ENCODE measurements at places on chromosomes 6 and 20.
A peak's percentile ranks its signal among the peaks of the same experiment; 100 is the strongest.

DNA sequence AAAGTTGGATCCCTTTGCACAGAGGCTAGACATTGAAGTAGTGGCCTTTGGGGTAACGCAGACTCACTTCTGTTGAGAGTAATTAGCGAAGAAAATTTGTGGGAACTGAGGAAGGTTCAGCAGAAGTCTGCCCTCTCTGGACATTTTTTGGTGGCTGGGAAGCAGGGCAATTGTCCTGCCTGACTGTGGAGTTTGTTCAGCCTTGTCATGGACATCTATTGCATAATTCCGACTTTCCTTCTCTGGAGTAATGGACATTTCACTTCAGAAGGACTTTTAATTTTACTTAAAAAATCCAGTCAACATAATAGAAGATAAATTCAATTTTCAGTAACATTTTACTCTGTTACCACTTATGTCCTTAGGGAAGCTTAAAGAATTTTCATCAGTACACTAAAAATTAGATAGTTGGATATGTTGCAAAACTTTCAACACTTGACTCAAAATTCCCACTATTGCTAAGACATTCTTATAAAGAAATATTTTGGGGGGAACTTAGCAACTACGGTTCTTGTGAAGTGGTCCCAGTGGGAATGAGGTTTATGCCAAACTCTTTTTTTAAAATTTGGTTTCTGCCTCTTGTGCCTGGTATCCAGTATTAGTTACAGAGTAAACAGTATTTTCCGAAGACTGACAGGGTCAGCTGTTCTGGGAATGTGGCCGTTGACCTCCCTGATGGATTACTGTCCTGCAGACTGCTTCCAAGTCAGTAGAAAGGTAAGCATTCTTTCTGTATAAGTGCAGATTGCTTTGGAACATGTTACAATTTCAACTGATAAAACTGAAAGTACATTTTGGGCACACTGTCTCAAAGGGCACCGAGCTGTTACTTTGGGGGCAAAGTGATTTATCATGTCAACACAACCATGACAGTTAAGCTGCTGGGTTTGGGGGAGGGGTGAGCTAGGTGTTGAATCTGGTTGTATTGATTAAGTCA is 100.6 kb upstream of the MLIP start:
- DNase-seq: no peak
- no peaks in the 10 kb centered on the region for H3K27me3 ChIP-seq
- no peak overlapping the region for H3K4me3 ChIP-seq
- no peaks in the 10 kb centered on the region for H3K36me3 ChIP-seq

GRCh38 chr20:39036851-39037250 is 74.7 kb downstream of the DHX35 start:
- no peak overlapping the region for H3K4me3 ChIP-seq
- no peak for DNase-seq
- no peaks in the 10 kb centered on the region for H3K27me3 ChIP-seq

- no peak overlapping the region for H3K4me3 ChIP-seq
- H3K27me3 ChIP-seq: no peaks in the 10 kb centered on the region
- no peaks in the 10 kb centered on the region for H3K36me3 ChIP-seq
- no peak overlapping the region for H3K27ac ChIP-seq
Measured at GRCh38 chr6:9564021-9564420, 850.9 kb downstream of the TFAP2A start.

- no peaks in the 10 kb centered on the region for H3K36me3 ChIP-seq
- H3K27me3 ChIP-seq: no peaks in the 10 kb centered on the region
- H3K4me1 ChIP-seq: no peaks in the 10 kb centered on the region
Measured at GRCh38 chr6:123759472-123759871, 44.2 kb upstream of the NKAIN2 start.

DNA sequence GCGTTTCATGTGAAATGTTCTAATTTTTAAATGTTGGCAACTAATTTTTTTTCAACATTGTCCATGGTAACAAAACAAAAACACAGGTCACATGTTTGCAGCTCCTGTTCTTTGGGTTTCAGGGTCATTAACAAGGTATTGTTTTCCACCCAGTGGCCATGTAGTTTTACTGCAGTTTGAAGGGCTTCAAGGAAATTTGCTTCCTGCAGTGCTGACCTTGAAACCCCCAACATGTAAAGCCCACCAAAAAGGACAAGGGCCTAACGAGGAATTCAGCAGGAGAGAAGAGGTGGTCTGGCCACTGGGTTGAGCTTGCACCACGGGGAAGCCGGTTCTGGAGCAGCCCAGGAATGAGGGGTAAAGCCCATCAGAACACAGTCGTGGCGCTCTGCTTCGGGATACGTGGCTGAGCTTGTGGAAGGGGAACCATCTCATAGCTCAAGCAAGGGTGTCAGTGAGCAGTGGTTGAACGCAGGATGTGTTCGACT is 13.9 kb upstream of the KLHL31 start:
- DNase-seq: no peak
- no peak overlapping the region for H3K27ac ChIP-seq
- H3K36me3 ChIP-seq: no peaks in the 10 kb centered on the region
- no peak overlapping the region for H3K4me3 ChIP-seq
- peaks cover 2% of the 10 kb centered on the region for H3K4me1 ChIP-seq

GRCh38 chr6:7468382-7469081 is 72.9 kb upstream of the DSP start:
- peaks cover 9% of the 10 kb centered on the region for H3K4me1 ChIP-seq
- no peaks in the 10 kb centered on the region for H3K27me3 ChIP-seq
- no peak for DNase-seq
- H3K4me3 ChIP-seq: no peak overlapping the region
- no peak overlapping the region for H3K27ac ChIP-seq

DNA sequence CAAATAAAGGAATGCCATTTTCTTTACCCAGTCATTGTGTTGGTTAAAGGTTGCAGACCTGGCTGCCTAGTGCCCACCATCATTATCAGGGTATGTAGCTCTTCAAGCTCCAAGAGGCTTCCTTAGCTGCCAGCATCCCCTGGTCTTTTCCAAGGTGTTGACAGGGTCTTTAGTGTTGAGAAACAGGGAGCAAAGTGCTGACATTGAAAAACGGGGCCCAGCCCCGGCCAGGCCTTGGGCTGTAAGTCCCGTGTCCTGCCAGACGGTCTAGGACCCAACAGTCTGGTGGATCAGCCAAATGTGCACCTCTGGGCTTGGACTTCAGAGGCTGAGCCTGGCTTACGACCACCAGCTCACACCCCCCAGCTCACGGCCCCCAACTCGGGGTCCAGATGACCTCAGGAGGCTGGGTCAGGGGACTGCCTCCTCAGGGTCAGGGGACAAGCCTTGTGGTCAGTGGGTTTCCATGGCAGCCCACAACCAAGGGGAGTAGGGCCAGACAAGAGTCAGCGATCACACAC is 114.4 kb upstream of the MLN start:
- no peaks in the 10 kb centered on the region for H3K27me3 ChIP-seq
- no peak overlapping the region for H3K27ac ChIP-seq
- peaks cover 2% of the 10 kb centered on the region for H3K4me1 ChIP-seq
- DNase-seq: no peak
- H3K4me3 ChIP-seq: no peak overlapping the region
- H3K36me3 ChIP-seq: no peaks in the 10 kb centered on the region

DNA sequence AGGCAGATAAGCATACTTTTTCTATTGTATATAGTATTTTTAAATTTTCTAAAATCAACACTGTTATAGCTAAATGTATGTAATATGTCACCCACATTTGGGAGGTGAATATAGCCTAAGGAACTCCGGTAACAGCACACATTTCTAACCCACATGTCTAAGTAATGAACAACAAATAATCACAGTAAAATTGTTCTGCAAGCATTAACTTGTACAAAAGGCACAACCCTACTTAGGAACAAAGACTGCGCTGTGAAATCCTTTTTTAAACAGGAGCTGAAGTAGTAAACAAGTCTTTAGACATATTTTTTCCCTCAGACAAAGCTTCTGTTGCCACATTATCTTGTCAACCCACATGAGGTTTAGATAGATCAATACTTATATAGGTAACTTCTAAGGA is 872.4 kb upstream of the SLC35B3 start:
- DNase-seq: no peak
- H3K4me1 ChIP-seq: no peaks in the 10 kb centered on the region
- no peaks in the 10 kb centered on the region for H3K27me3 ChIP-seq
- no peak overlapping the region for H3K27ac ChIP-seq
- H3K4me3 ChIP-seq: no peak overlapping the region

GRCh38 chr20:61404303-61404702 is 152.2 kb downstream of the CDH4 start:
- H3K4me3 ChIP-seq: no peak overlapping the region
- no peaks in the 10 kb centered on the region for H3K4me1 ChIP-seq
- no peak for DNase-seq
- H3K36me3 ChIP-seq: no peaks in the 10 kb centered on the region
- H3K27me3 ChIP-seq: no peaks in the 10 kb centered on the region

DNA sequence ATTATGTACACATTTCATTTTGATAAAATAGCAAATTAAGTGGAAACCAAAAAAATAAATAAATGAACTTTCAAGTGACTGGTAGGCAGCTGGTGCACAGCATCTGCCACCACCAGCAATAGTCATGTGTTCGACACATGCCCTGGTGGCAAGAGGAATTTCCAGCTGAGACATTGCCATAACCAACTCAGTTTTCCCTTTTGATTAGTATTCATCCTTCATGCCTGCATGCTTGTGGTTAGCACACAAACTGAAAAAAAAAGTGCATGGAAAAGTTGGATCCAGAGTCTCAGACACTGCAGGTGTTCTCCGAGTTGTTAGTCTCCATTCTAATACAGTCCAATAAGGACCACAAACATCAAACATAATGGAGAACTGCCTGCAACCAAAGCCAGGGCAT is 156.0 kb upstream of the SOX4 start:
- no peaks in the 10 kb centered on the region for H3K36me3 ChIP-seq
- no peaks in the 10 kb centered on the region for H3K27me3 ChIP-seq
- no peak overlapping the region for H3K27ac ChIP-seq
- no peak for DNase-seq
- no peak overlapping the region for H3K4me3 ChIP-seq
- H3K4me1 ChIP-seq: no peaks in the 10 kb centered on the region

- H3K27me3 ChIP-seq: peaks cover 23% of the 10 kb centered on the region
- DNase-seq: no peak
- no peak overlapping the region for H3K4me3 ChIP-seq
- H3K4me1 ChIP-seq: peaks cover 3% of the 10 kb centered on the region
Measured at GRCh38 chr20:1862663-1863053, 32.5 kb upstream of the SIRPA start.

GRCh38 chr20:42506397-42506796 is 683.3 kb downstream of the PTPRT start:
- H3K27me3 ChIP-seq: no peaks in the 10 kb centered on the region
- no peak overlapping the region for H3K4me3 ChIP-seq
- no peak overlapping the region for H3K27ac ChIP-seq
- DNase-seq: no peak
- no peaks in the 10 kb centered on the region for H3K36me3 ChIP-seq
- H3K4me1 ChIP-seq: no peaks in the 10 kb centered on the region

GRCh38 chr6:134230087-134230700 is 87.7 kb downstream of the SGK1 start:
- H3K27ac ChIP-seq: no peak overlapping the region
- no peak for DNase-seq
- no peaks in the 10 kb centered on the region for H3K36me3 ChIP-seq
- H3K4me3 ChIP-seq: no peak overlapping the region
- no peaks in the 10 kb centered on the region for H3K4me1 ChIP-seq

DNA sequence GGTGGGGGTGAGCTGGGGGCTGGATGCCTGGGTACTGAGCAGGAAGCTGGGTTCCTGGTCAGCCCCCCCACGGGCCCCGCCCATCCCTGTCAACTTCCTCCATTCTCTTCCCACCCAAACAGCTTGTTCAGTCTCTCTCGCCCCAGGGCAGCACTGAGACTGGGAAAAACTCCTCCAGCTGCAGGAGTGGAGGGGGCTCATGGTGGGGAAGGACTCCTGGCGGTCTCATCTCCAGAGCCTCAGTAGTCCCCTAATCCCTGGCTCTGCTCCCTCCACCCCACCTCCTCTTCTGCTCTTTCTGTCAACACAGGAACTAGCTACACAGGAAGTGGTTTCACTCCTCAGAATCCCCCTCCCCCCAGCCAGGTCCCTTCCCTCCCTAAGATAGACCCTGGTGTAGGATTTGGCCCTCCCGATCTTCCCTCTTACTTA is at the start of gene GPSM3:
TSS of gene GPSM3 (minus strand) at position 36 of the 432 bp plus-strand sequence. CDS start 130 bp downstream, outside the sequence.
- H3K4me3 ChIP-seq: no peak within 1 kb of the TSS
- peak within 1 kb of the TSS; percentile 98 for H3K27ac ChIP-seq
- no peaks in the 10 kb centered on the region for H3K27me3 ChIP-seq
- peaks cover 3% of the 10 kb centered on the region for H3K36me3 ChIP-seq

DNA sequence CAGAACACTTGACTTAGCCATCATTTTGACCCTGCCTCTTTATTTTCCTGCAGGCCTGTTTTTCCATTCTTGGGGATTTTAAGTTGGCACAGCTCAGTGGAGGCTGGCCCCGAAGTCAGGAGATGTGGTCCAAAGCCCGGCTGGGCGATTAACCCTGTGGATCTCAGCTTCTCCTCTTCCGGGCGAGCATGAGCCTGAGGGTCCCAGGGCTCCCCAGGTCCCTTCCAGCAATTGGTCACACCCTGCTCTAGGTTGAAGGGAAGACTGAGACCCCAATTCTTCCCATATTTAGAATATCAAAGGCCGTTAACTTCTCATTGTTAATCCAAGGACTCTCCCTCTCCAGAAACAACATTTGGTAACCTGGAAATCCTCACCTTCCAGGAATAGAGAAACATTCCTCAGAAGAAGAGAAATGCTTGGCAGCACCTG is 2.3 kb downstream of the THBS2 start:
- no peaks in the 10 kb centered on the region for H3K27me3 ChIP-seq
- peaks cover 6% of the 10 kb centered on the region for H3K36me3 ChIP-seq
- no peak overlapping the region for H3K27ac ChIP-seq
- H3K4me1 ChIP-seq: peaks cover 20% of the 10 kb centered on the region
- DNase-seq: no peak

GRCh38 chr20:2037296-2037914 is 43.5 kb upstream of the PDYN start:
- no peak for DNase-seq
- peaks cover 24% of the 10 kb centered on the region for H3K27me3 ChIP-seq
- no peak overlapping the region for H3K4me3 ChIP-seq
- no peaks in the 10 kb centered on the region for H3K36me3 ChIP-seq

DNA sequence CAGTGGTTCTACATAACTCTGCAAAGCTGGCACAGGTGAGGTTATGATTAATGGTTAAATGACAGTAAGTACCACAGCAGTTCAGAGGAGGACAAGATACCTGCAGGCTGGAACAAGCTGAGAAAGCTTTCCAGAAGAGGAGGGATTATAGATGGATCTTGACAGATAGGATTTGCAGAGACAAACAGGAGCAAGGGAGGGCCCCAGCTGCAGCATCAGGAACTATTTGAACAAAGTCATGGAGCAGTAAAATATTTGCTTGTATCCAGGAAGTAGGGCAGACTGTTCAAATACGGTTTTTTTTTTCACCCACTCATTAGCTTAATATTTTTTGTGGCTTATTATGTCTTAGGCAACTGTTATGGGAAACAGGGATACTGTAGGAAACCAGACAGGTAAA is 144.4 kb upstream of the MAN1A1 start:
- no peak for DNase-seq
- H3K4me3 ChIP-seq: no peak overlapping the region
- H3K27me3 ChIP-seq: no peaks in the 10 kb centered on the region
- no peaks in the 10 kb centered on the region for H3K4me1 ChIP-seq

GRCh38 chr6:37738216-37738615 is 40.5 kb upstream of the MDGA1 start:
- no peak for DNase-seq
- H3K36me3 ChIP-seq: no peaks in the 10 kb centered on the region
- no peaks in the 10 kb centered on the region for H3K27me3 ChIP-seq
- no peaks in the 10 kb centered on the region for H3K4me1 ChIP-seq
- H3K4me3 ChIP-seq: no peak overlapping the region
